Cortex of kidney (tissue), 1 donor: ENCODE measurements at places on chromosomes 12 and 14.

DNA sequence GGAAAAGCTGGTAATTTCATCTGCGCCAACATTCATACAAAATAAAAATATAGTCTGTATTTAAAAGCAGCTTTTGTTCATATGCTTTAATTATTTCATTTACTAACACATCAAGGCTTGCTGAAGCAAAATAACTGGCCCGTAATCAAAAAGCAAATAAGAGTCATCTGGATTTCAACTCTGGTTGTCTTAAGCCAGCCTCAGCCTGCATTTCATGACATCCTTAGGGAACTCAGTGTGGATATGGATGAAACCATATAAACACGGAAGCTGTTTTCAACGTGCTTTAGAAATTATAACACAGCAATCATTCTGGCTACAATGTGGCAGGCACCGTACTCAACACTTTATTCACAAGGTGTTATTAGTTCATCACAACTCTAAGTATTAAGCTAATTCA lies 852 bp downstream of the COX16 start:
- no peak for DNase-seq

DNA sequence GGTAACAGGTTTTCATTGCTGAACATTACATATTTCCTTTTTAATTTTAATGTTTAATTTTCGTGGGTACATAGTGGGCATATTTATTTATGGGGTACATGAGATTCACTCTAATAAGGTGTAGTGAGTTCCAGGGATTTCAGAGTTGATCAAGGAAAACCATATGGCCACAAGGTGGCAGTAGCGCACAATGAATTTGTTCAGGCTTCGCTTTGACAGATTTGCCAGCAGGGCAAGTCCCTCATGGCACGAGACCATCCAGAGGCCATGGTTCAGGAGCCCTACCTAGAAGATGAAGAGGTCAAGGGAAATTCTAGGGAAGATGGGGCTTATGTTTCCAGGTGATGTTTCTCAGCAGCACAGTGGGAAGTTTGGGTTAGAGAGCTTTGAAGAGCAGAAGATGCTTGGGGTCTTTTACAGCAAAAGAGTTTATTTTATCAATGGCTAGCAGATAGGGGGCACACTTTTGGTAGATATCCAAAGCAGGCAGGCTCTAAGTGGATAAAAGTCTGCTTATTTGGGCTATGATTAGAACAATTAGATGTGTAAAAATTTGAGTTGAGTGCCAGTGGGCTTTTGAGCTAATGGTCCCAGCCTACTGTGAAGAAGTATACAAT lies 1004.4 kb downstream of the AACS start:
- no peak for DNase-seq

GRCh38 chr12:130960058-130960457 lies 6.4 kb downstream of the ADGRD1 start:
- no peak for DNase-seq

DNA sequence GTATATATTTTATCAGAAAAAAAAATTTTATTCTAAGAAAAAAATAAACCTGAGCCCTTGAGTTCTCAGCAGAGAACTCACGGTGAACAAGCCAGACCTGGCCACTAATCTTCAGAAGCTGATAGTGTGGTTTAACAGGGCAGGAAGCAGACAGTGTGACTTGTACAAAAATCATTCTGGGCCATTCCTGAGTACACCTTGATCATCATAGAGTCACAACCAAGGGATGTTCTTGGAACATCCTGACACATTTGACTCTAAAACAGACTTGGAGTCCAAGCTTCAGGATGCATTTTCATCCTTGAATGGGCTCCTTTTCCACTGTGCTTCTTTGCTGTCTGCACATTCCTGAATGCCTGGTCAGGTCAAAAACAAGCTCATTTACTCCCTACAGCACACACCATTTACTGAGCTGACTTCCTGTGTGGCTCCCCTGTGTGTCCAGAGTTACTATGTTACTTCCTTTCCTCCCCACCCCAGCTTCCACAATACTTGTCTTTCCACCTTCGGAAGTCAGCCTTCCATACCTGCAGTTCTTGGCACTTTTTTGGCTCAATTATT lies 112.0 kb downstream of the ANO6 start:
- DNase-seq = no peak

DNA sequence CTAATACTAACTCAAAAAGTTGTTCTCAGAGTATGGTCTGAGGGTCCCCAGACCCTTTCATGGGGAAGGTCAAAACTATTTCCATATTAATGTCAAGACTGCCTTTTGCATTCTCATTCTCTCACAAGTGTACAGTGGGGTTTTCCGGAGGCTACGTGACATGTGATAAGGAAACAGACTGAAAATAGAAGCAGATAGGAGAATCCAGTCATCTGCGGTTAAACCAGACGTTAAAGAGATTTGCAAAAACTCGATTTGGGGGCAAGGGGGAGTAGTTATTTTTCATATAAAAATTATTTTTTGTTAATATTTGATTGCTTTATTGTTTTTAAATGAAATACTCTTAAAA lies 1.0 kb upstream of the NAP1L1 start:
- no peak for DNase-seq

DNA sequence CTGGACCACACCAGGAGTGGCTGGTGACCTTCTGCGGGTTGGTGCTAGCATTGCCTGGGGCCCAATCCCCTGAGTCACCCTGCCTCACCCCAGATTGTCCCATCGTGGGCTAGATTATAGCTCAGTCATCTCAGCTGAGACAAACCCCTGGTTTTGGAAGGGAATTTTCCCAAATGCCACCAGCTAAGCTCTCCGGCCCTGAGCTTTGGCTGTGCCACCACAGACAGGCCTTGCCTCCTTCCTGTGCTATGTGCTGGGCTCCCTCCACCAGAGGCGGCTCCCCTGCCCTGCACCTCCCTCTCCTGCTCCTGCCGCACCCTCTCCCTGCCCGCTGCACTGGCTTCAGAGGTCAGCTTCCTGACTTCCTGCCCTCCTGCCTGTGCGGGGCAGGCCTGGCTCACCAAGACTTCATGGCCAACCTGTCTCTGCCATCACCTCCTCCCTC lies 196.3 kb downstream of the TSPAN9 start:
- DNase-seq = no peak

DNA sequence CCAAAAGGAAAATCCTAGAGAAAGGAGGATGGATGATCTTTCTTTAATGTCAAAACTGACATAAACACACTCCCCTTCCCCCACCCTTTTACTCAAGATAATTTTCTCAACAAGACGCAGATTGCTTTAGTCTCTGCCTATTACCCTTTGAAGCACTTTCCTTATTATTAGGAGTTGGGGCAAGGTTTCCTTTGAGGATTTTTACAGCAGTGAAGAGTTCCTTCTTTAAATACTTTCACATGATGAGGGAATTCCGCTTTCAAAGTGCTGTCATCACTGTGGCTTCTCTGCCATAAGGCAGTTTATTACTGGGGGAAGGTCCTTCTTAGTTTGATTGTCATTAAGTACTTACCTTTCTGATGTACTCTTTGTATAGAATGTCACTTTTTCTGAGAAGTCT lies 172.1 kb downstream of the MSRB3 start:
- DNase-seq = no peak

- no peak for DNase-seq
Observed at GRCh38 chr12:99332936-99333591, 314.5 kb upstream of the GARIN6 start.

- no peak for DNase-seq
Observed at GRCh38 chr12:7046383-7047105, 14.0 kb upstream of the C1S start.

DNA sequence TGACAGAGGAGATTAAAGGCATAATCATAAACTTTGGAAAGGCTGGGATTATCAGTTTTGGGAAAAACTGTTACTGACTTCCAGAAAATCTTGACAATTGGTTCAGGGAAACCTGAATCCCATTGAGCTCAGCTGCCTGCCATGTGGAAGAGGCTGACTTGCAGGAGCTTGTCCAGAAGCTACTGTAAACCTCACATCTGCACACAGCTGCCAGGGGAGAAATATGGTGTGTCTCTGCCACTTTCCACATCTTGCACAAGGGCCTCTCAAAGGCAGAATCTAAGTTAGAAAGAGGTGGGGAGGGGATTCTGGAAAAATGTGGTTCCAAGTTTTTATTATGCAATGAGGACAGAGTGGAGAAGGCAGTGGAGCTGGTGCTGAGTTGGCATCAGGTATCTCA lies 8.7 kb upstream of the BHLHE41 start:
- no peak for DNase-seq

GRCh38 chr12:110310763-110311162 lies 29.7 kb downstream of the ATP2A2 start:
- DNase-seq = no peak

DNA sequence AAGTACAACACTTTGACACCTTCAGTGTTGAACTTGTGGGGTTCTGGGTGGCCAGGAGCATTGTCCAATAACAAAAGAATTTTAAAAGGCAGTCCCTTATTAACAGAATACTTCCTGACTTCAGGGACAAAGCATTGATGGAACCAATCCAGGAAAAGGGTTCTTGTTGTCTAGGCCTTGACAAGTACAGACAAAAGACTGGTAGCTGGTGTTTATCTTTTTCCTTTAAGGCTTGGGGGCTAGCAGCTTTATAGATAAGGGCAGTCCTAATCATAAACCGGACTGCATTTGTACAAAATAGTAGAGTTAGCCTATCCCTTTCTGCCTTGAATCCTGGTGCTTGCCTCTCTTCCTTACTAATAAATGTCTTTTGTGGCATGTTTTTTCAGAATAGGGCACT lies 27.4 kb downstream of the FAM177A1 start:
- DNase-seq = no peak

- no peak for DNase-seq
Observed at GRCh38 chr12:4771960-4772566, 51.9 kb downstream of the GALNT8 start.

GRCh38 chr12:60093428-60093827 lies 497.6 kb downstream of the SLC16A7 start:
- no peak for DNase-seq

DNA sequence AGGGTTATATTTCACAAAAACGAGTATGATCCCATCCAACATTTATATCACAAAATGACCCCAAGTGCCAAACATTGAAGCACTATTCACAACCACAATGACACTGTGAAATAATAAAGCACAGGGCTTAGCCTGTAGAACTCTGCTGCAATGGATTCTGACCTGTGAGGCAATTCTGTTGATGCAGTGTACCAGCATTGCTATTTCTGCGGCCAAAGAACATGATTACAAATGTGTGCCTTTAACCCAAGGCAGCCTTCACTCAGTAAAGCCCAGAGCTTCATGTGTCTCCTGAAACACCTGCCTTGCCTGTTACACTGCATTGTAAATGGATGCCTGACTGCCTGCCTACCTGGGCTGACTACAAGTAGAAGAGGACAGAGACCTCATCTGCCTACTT lies 158.0 kb downstream of the PPM1H start:
- no peak for DNase-seq

GRCh38 chr14:98758440-98758839 lies 513.6 kb downstream of the BCL11B start:
- DNase-seq = no peak

DNA sequence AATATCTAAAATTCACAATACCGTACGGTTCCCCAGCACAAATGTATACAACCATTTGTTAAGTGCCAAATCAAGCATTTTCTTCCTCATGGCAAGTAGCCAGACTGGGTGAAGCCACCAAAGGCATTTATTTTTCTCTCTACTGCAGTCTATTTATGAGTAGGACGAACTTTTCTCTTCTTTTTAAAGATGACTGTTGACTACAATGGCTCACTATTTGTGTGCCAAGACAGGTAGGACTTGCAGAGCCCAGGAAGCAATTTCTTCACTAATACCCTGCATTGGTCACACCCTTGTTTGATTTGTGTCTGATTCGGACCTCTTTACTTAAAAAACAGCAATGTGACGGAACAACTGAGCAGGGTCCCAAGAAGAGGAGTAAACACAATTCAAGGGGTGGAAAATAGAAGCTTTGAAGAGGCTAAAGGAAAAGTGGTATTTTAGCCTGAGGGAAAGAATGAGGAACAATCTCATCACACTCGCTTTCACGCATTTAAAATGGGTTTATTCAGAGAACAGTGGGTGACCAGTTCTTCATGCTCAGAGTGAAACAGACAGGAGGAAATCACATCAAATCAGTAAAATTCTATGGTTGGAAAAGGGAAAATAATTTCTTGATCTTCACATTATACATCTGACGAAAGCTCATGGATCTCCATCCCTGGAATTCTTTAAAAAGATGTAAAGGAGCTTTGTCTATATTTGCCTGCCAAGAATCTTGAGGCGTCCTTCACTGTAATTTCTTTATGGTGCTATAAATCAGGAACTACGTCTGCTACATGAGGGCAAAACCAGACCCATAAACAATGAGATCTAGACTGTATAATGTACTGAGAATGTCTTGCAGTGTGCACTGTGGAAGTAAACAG lies 183.8 kb downstream of the PPM1H start:
- DNase-seq = no peak

- DNase-seq = no peak
Observed at GRCh38 chr14:49306152-49306751, 279.9 kb downstream of the RPS29 start.

GRCh38 chr12:88578276-88579160 lies 1.8 kb downstream of the KITLG start:
- DNase-seq = no peak

- no peak for DNase-seq
Observed at GRCh38 chr12:52907092-52907810, 2.4 kb upstream of the KRT8 start.

DNA sequence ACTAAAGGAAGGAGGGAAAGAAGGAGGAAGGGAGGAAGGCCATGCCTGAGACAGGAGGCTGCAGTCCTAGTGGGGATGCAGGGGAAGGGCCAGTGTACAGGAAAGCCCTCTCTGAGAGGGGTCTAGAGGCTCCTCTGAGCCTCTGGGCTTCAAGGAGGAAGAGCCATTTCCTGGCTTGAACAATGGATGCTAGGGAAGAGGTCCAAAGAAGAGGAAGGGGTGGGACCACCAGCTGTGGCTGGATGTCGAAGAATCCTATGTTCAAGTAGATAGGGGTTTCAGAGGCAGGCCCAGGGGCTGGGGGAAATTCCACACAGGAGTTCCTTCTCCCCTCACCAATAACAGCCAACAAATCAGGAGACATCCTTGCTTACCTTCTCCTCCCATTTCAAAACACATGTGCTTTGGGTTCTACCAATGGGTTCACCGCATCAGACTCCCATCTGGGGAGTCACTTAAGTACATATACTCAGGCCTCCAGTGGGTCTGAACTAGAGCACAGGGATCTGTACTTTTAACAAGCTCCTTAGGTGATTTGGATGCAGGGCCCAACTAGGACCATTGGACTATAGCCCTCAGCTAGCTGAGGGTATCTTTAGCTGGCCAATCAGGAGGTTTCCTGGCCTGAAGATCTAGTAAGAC lies 32.4 kb downstream of the PRPF40B start:
- no peak for DNase-seq

DNA sequence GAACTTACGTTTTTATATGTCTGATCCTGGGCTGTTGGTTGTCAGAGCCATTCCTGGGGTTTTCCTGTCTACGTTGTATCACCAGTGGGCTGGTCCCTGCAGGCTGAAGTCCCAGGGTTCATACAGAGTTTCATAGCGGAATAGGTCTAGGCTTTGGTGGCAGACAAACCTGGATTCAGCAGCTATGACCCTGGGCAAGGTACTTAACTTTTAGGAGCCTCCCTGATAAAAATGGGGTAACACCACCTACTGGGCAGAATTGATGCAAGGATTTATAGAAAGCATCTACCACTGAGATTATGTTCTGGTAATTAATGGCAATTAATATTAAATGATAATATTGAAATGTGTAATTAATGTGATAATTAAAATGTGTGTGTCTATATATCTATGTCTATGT lies 141.2 kb downstream of the SYNE2 start:
- DNase-seq = no peak

- no peak for DNase-seq
Observed at GRCh38 chr14:58881433-58881832, 243.7 kb downstream of the DACT1 start.
